ENCODE measurements at places on chromosomes 7 and 10.
A peak's percentile ranks its signal among the peaks of the same experiment; 100 is the strongest.

DNA sequence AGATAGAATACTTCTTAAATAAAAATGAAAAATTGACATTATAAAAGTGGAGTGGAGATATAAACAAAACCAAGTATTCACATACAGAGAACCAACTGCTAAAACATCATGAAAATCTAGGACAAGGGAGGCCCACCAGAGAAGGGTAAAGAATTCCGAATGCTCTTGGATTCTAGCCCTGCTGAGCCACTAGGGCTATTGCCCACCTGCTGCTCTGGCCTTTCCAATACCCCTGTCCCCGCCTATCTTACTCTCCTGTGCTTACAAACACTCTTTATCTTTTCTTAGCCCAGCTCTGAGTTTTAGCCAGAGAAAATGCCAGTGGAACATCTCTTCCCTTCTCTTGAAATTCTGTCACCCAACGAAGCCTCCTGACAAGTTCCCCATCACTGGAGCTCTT is 100.3 kb downstream of the MACC1 start:
- no peak for DNase-seq

DNA sequence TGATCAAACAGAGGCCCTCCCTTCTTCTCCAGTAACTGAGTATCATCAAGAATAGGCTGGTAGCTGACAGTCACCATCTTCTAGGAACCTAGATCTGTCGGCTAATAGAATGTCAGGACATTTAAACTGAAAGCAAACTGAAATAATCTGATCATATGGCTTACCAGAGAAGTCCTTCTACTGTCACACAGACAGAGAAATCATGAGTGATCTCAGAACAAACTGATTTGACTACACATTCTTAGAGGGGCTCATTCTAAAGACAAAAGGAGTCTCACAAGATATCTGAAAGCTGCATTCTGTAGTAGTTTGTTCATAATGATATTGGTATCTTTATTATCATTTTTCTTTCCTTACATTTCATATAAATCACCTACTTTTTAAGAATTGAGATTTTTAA is 130.9 kb upstream of the ADCY1 start:
- DNase-seq = no peak

DNA sequence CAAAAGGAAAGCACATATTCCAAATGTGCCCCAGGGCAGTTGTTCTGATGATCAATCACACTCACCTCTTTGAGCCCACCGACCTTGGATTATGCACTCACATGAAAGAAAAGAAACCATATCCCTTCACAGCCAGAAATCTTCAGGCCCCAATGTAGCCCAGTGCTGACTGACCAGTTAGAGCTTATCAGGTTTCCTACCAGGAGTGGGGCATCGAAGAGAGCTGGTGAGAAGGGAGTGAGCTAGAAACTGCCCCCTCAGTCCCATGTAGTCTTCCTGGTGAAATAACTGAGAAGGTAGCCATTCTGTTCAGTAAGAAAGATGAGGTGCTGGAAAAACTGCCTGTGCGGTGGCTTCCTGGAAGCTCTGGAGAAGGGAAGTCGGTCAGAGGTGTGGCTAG is 32.2 kb downstream of the NRCAM start:
- no peak for DNase-seq

- no peak for DNase-seq
Measured at GRCh38 chr10:14003517-14004184, 327.1 kb downstream of the FRMD4A start.

DNA sequence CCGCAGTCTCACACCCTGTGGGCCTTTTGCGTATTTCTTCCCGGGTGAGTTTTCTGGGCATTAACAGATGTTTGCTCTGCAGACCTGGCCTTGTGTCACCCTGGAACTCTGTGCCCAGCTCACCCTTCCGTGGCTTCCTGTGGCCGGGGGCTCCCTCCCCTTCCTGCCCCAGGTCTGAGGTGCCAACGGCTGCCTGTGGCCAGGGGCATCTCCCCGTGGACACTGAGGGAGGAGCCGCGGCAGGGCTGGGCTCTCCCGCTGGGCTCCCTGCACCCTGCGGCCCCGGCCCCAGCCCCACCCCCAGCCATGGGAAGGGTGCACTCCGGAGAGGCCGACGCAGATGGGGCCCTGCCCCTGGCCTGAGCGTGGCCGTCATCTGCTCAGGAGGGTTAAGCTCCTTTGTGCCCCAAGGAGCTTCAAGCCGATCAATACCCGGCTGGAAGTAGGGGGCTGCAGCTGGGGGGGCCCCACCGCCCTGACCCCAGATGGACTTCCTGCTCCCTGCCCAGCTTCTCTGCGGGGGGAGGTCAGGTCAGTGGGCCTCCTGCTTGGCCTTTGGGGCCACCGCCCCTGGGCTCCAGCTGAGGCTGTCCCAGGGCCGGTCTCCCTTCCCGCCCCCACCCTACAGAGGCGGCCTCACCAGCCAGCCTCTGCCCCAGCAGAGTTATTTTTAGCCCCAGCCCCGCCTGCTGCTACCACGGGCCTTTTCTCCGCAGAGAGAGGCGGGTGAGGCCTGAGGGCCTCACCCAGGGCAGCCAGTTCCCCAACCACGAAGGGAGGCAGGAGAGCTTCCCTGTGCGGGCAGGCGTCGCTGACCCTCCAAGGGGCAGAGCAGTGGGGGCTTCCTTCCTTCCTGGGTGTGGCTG is 24.2 kb downstream of the PWWP2B start:
- peak; percentile 64 for DNase-seq

Data from GM13977 (cell line).